Activated T-cell treated with anti-CD3 and anti-CD28 coated beads, Interleukin-2, amount 50 U/mL, for 24 hours (primary cell): ENCODE measurements at places on chromosomes 5 and 9.
A peak's percentile ranks its signal among the peaks of the same experiment; 100 is the strongest.

DNA sequence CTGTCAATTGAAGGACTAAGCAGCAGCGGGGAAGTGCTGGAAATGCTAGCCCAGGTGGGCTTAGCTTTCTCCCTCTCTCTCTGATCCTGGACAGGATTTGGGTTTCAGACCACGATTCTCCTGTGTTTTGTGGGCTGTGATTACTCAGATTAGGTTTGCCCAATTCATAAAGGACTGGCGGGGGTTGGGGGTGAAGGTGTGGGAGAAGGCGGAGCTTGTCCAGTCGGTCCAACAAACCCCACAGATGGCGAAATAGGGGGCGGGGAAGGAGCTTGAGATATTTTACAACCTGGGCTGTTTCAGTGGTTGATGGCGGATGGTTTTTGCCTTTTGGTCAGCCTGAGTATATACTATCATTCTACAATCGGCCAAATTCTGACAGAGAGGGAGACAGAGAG is 35.2 kb downstream of the PCDHAC2 start:
- no peak for DNase-seq

DNA sequence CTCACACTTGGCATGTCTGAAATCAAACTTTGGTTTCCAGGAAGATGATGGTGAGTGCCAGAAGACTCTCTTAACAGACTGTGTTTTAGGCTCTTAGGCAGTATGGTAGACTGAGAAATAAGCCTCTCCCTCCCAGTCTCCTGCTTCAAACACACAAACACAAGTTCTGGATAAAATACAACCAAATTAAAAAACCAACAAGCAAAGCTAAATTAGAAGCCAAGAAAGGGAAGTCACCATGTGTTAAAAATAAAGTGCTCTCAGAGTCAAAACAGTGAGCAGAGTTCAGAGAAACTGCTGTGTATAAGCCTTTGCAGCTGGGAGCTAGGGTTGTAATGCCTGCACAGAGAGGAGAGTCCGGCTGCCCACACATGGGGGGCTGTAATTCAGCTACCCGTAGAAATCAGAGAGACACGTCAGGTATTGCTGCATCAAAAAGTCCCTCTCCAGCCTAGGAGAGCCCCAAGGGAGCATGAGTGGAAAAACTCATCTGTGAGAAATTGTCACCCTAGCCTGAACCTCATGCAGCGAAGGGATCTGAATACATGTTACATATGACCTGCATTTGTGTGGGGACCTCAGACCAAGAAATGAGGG is 62.6 kb downstream of the ANGPTL2 start:
- no peak for DNase-seq

- no peak for DNase-seq
Observed at GRCh38 chr5:82165740-82166530, 112.2 kb downstream of the RPS23 start.

GRCh38 chr5:176853151-176853778 is 42.9 kb downstream of the UNC5A start:
- DNase-seq: no peak

DNA sequence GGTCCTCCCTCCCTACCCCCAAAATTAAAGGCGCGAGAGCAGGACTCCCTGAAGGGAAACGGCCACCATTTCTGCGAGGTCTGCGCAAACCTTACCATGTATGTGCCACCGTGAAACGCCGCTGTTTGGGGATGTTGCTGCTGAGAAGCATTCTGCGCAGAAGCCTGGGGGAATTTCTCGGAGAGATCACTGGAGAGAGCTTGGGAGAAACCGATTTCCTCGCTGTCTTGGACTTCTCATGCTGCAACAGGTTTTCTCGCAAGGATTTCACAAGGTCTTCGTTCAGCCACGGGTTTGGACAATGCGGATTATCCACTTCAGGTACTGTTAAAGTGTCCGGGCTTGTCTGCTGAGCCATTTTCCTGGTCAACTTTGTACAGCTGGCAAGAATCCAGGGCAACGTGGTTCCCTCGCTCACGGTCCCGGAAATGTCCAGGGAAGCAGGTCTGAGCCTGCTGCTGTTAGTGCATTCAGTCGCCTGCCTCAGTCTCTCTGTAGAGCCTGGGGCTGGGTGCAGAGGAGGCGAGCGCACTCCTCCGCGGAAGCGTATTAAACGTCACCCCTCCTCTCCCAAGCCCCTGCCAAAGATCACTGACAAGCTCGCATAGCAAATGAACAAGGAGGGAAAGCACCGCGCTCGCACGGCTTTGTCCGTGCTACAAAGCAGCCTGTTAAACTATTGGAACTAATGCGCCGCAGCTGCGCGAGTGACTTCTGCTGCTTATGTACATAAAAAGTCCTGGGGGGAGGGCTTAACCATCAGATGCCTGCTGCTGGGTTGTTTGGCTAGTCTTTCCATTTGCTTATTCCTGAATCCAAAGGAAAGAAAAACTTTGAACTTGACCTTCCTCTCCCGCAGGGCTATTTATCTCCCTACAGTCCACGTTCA is 125.1 kb downstream of the PDE4D start:
- DNase-seq: peak; percentile 33

- DNase-seq: no peak
Observed at GRCh38 chr5:16579142-16579847, 37.5 kb downstream of the RETREG1 start.

DNA sequence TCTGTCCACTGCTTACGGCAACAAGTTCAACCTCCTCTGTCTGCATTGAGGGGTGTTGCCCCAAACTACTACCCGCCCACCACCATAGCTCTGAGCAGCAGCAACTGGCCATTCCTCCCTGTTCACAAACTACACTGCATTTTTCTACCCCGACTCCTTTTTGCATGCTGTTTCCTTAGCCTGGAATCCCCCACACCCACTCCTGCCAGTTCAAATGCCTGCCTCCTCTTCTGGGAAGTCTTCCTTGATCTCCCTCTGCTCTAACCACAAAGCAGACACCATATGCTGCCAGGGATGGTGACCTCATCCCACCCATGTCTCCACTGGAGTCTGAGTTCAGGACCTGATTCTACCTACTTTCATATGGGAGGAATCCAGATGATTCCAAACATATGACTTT is 13.3 kb downstream of the ALDH1B1 start:
- DNase-seq: no peak

DNA sequence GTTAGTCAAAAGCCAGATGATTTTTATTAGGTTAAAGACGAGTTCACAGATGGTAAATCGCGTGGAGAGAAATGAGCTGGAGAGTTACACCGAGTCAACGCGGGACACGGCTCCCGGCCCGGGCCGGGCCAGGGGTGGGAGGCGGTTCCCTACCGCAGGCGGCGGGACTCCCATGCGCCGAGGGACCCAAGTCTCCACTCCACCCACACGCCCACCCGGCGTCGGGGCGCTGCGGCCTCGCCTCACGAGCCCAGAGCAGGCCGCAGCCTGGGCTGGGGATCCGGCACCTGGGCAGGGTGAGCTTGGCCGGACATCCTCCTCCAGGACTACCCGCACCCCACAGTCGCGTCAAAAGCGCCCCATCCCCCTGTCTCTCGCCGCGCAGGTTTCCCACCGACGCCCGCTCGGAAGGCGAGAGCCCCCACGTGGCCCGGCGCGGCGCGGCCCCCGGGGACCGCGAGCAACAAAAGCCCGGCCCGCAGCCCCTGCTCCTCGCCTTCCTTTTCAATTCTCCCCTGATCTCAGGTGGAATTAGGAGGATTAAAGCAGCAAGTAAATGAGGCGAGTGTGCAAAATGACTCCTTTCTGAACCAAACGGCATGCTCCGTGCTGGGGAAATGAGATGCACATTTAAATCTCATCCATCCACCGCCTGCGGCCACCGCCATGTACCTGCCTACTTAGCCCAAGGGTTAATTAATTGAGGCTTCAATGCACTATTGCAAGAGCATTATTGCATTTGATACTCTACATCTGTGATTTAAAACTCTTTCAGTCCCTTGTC is 196.5 kb upstream of the TBCA start:
- DNase-seq: peak; percentile 50

- no peak for DNase-seq
Observed at GRCh38 chr5:166979307-166979895, 1312.0 kb upstream of the WWC1 start.

- DNase-seq: no peak
Observed at GRCh38 chr5:111993242-111993641, 236.2 kb upstream of the NREP start.

- peak; percentile 55 for DNase-seq
Observed at GRCh38 chr5:17216176-17216973, 1.1 kb upstream of the BASP1 start.

GRCh38 chr5:117266280-117266679 is 691.7 kb upstream of the SEMA6A start:
- DNase-seq: no peak

DNA sequence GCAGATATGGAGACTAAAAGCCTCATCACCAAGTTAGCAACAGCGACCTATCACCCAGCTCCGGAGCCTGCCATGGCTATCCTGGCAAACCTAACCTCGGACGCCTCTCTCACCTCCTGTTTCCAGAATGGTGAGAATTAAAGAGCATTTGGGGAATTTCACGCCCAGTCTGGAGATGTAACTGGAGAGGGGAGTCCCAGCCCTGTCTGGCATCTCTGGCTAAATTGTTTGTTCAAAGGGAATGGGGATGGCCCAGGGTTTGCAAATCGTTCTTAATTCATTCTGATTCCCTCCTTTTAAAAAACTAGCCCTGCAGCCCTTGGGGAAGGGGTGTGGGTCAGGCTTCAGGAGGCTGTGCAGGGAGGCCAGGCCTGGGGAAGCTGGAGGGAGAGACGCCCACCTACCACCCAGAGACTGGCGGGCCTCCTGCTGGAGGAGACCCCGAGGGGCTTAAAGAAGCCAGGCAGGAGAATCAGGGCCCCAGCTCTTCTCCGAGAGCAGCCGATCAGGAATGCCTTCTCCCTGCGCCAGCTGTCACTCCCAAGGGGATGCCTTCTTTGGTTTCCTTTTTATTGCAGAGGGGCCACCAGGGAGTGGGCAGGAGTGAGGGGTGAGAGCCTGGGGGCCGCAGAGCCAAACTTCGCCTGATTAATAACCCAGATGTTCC is 964 bp upstream of the COL5A1 start:
- no peak for DNase-seq

GRCh38 chr9:105205787-105206495 is 38.5 kb upstream of the SLC44A1 start:
- DNase-seq: no peak

- DNase-seq: no peak
Observed at GRCh38 chr9:107888773-107889227, 399.2 kb upstream of the KLF4 start.

- DNase-seq: no peak
Observed at GRCh38 chr5:170445936-170446335, 56.8 kb upstream of the KCNMB1 start.

GRCh38 chr5:59766427-59767210 is 126.9 kb downstream of the PDE4D start:
- DNase-seq: no peak

DNA sequence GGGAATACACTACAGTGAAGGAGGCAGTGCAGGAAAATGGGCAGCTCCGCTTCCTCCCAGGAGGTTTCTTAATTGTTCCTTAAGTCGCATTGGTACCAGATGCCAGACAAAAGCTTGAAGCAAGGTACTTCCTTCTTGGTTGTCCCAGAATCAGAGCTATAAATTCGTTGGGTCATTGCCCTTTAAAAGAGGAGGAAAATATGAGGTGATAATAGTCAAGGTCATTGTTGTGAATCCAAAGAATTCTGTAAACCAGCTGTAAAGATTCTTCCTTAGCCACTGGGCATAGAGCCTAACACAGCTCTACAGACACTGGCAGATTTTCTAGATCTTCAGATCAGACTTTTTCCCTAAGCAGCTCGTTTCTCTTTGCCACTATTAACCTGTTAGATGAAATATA is 444.1 kb upstream of the TLE4 start:
- DNase-seq: no peak

DNA sequence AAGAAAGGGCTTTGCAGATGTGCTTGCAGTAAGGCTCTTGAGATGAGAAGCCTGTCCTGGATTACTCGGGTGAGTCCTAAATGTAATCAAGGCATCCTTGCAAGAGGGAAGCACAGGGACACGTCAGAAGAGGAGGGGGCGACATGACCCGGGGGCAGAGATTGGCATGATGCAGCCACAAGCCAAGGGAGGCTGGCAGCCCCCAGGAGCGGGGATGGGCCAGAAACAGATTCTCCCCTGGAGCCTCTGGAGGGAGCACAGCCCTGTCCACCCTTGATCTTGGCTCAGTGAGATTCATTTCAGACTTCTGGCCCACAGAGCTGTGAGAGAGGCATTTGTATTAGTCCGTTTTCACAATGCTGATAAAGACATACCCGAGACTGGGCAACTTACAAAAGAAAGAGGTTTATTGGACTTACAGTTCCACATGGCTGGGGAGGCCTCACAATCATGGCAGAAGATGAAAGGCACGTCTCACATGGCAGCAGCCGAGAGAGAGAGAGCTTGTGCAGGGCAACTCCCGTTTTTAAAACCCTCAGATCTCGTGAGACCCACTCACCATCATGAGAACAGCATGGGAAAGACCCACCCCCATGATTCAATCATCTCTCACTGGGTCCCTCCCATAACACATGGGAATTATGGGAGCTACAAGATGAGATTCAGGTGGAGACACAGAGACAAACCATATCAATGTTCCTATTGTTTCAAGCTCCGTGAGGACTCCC is 76.1 kb downstream of the ADAMTS2 start:
- DNase-seq: peak; percentile 6

DNA sequence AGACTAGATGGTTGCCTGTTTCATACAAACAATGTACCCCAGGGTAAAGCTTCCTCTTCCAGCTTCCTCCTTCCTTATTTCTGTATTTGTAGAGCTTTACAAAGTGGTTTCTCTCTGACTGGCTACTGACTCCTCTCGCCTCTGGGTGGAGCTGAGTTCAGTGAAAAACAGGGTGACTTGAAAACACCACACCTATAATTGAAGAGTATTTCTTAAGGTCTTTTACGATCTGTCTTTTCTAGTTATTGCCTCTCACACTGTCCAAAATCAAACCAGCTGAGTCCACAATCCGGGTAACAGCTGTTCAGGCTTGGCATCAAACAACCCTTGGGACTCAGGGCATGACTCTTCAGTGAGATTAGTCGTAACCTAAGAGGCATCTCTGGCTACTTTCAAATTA is 200.4 kb downstream of the ARRDC3 start:
- DNase-seq: no peak

- DNase-seq: no peak
Observed at GRCh38 chr5:148974642-148975327, 88.1 kb downstream of the SH3TC2 start.

DNA sequence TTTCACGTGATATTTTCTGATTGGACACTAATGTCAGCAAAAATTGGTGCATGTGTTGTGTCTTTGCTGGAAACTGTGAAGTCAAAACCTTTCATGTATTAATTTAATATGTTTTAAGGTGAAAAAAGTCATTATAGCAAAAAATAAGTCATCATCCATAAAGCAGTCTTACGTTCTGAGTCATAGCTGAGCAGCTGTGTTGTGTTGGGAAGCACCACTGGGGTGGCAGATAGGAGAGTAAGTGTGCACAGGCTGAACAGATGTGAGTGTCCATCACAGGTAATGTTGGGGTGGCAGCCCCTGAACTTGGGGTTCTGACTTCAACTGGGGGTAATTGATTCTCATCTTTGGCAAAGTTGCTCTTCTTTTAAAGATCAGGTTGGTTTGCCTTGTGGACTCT is 156.8 kb downstream of the NXNL2 start:
- no peak for DNase-seq

DNA sequence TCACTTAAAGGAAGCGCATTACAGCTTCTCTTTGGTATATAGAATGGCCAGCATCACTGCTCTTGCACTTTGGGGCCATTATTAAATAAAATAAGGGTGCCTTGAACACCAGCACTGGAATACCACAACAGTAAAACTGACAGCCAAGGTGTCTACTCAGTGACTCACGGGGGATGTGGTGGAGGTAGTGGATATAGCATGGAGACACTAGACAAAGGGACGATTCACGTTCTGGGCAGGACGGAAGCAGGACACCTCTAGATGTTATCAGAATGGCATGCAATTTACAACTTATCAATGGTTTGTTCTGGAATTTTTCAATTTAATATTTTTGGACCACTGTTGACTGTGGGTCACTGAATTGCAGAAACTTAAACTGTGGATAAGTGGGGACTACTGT is 32.9 kb upstream of the PDE8B start:
- DNase-seq: no peak
